ENCODE measurements at places on chromosomes 7 and 10.

DNA sequence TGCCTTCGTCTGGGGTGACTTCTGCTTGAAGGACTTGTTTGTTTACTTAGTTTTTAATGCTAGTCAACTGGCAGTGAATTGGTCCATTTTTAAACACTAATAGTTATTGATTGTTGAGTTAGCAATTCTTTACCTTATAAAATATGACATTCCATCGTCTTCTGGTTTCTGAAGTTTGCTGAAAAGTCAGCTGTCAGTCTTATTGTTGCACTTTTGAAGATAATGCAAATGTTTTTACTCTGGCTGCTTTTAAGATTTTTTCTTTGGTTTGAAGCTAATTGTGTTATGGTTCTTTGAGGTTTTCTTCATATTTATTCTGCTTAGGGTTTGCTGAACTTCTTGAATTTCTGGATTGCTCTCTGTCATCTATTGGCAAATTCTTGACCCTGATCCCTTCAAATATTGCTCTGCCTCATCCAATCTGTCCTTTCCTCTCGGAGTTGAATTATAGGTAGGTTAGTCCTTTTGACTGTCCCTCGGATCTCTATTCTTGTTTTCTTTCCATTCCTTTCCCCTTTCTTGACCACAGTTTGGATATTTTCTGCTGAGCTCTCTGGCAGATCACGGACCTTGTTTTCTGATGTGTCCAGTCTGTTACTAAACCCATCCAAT is 24.2 kb downstream of the MGMT start:
- DNase-seq = no peak

DNA sequence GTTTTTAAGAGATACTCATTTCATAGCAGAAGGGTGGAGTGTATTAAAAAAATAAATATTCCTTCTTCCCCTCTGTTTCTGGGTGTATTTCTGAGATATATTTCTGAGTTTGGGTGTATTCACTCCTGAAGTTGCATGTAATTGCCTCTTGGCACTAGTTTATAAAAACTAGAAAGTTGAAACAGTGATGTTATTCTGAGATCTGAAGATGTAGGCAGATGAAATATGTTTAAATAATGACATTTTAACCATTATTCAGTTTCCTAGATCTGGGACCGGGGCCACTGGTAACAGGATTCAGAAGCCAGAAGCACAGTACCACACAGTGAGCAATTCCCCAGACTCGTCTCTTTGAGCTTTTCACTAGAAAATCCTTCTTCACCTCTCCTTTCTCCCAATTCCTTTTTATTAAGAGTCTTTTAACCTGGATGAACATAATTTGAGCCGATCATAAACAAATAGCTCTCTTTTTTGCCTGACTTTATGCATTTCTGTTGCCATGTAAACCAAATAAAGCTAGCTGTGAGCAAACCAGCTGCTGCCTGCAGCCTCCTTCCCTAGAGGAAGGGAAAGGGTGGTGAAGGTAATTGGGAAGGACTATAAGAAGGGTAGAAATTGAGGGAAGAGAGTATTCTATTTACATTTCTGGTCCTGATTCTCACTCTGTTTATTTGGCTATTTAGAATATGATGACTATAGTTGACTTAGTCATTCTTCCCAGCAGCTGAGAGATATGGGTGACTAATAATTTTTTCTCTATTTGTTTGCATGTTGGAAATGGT is 101.8 kb upstream of the STRIP2 start:
- no peak for DNase-seq

DNA sequence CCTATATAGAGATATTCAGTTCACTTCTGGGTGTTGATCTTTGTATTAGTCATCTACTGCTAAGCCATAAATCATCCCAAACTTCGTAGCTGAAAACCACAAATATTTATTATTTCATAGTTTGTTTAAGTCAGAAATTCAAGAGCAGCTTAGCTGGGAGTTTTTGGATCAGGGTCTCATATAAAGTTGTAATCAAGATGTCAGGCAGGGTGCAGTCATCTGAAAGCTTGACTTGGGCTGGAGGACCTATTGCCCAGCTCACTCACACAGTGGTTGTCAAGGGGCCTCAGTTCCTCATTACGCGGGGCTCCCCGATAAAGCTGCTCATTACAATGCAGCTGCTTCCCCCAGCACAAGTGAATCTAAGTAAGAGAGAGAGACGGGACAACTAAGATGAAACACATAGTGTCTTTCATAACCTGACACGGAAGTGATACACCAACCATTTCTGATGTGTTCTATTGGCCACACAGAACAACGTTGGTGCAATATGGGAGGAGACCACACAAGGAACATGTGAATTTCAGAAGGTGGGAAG is 15.7 kb downstream of the PPP1R3C start:
- no peak for DNase-seq

DNA sequence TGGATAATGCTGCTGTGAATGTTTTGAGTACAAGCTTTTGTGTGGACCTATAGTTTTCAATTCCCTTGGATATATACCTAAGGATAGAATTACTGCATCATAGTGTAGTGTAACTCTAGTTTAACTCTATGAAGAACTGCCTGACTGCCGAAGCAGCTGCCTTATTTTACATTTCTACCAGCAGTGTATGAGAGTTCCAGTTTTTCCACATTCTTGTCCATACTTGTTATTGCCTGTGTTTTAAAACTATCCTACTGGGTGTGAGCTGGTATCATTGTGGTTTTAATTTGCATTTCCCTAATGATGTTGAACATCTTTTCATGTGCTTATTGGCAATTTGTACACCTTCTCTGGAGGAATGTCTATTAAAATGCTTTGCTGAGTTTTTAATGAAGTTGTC is 15.7 kb downstream of the SEPTIN7 start:
- DNase-seq = no peak

GRCh38 chr7:78607099-78607498 is 808.5 kb downstream of the PHTF2 start:
- DNase-seq = peak; percentile 11

DNA sequence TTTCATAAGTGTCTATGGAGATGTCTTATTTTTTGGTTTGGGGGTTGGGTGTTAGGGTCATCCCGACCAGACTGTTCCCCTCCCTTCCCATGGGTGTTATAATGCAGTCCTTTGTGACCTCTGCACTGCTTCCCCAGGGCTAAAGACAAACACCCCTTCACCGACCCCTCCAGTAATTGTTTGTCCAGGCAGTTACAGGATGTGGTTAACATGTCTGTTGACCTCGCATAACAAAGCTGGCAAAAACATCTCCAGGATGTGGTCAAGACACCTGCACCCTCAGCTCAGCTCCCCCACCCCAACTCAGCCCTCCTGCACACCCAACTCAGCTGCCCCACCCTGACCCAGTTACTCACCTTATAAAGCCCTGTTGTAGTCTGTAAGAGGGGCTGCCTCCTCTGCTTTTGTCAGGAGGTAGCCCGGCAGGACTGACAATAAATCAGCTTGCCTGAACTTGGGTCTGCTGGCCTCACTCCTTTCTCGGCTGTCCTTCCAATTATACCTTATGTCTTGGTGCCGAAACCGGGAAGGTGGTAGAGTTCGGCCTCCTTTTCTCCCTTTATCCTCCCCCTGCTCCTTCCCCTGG is 102.2 kb downstream of the ZNF92 start:
- no peak for DNase-seq

- DNase-seq = no peak
These were observed 24.3 kb downstream of the SLC29A3 start for GRCh38 chr10:71343392-71343773.

DNA sequence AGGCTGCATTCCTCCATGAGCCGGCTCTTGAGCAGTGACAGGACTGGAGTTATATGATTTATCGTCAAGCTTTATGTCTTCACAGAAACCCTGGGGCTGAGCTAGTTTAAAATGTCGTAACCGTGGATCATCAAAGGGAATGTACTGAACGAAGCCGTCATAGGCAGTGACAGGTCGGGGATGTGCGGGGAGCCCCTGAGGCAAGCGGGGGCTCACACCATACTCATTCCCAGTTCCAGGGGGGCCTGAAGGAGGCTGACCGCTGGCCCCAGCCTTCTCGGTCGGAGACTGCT is 30.7 kb downstream of the JCAD start:
- DNase-seq = no peak

All from HEK293T (cell line).